ENCODE measurements at places on chromosomes 5 and 9.
A peak's percentile ranks its signal among the peaks of the same experiment; 100 is the strongest.

DNA sequence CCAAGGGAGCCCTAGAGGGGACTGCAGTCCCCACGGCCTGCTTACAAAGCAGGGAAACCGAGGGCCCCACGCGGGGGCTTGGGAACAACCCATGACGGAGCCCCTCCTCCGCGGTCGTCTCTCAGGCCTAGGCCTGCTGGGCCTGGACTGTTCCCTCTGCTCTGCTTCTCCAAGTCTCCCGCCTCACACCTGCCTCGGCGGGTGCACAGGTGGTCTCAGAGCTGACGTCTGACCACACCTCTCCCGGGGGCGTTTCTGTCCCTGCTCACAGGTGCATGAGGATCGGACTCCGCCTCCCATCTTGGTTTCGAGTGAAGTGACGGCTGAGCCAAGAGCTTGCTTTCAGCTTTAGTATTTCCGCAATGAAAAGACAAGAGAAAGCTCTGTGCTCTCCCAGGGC lies 72.1 kb downstream of the MRPL36 start:
- DNase-seq: no peak

DNA sequence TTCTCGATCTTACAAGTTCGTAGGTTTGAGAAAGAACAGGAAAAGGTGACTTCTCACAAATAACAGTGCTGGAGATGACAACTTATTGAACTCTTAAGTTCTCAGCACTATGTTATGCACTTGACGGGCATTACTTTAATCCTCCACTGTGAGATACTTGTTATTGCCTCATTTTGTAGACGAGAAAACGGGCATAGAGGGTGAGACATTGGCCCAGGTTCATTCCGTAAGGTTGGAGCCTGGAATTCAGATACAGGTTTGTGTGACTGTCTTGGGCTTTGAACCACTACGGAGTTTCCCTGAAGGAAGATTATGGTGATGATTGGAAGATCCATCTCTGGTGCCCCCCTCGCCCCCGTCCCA lies 657 bp downstream of the MAT2B start:
- peak; percentile 26 for DNase-seq

DNA sequence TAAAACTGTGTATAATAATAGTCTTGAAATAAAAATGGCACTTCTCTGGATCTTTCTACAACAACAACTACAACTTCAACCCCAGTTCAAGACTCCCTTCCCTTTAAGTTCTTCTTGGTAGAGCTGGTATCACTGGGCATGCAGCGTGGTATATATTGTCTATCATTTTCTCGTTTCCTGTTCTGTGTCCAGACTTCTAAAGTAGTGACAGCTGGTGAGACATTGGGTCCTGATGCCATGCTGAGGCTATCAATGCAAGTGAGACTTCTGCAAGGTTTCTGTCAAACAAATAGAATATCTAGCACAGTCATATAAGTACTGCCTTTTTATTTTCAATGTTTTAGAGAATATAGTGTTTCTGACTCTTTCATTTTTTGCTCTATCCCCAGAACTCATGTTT lies 123.0 kb upstream of the GRIN3A start:
- no peak for DNase-seq

- no peak for DNase-seq
Observed at GRCh38 chr5:96942911-96943310, 7.0 kb downstream of the LNPEP start.

GRCh38 chr5:57072218-57072892 lies 101.5 kb upstream of the GPBP1 start:
- no peak for DNase-seq

All from HL-60 (cell line).